ENCODE measurements at places on chromosomes 6 and 20.

GRCh38 chr6:5781966-5782556, 224.7 kb downstream of the NRN1 start:
- no peak for DNase-seq

DNA sequence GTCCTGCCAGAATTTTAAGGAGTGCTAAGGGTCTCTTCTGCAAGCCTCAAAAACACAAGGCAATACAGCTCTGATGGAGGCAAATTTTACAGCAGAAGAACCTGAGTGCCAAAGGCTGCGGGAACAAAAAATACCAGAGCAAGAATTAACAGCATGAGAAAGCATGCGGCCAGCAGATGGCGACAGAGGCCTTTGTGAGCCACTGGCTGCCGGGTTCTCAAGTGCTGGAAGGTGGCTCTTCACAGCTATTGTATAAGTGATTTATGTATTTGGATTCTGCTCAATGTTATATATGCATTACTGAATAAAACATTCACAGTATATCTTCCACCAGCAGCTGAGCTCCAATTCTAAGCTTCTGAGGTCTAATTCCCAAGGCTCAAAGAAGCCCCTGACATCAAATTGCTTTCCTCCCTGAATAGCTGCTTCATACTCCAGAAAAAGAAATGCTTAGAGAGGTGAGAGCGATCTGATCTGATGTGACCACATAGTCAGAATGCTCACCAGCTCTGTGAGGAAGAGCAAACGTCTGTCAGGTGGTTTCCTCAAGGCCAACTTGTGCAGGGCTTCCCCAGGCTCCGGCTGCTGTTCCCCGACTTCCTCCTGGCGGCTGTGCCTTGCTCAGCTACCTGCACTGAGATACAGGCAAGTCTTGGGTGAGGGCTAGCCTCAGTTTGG, 58.6 kb downstream of the PPP1R3G start:
- peak; percentile 78 for DNase-seq

- DNase-seq = no peak
These were observed 213.2 kb downstream of the C6orf118 start for GRCh38 chr6:165096209-165096608.

- no peak for DNase-seq
These were observed 7.3 kb downstream of the PNRC1 start for GRCh38 chr6:89087881-89088280.

DNA sequence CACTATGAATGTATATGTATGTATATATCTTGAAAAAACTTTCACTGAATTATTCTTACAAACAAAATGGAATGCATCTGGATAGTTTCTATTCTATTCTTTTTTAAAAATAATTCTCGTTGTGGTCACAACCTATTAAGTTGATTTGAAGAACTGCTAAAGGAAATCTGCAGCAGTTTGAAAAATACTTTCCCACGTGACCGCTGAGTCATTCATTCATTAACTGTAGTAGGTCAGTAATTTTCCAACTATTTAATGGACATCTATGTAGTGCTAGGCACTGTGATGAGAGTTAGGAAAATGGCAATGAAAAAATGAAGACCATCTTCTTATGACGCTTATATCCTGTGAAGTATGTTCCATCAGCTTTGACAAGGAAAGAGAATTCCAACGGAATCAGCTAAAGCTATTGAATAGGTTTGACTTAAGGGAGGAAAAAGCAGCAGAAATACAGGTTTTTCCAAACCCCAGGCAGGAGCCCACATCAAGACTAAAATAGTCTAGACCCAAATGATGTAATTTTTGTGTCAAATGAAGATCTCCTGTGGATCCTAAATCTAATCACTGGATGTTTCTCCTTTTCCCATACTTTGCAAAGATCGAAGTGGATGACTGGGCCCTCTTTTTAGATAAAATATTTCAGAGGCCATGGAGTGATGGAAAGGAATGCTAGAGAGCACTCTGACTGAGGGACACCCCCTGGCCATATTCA, 4.1 kb upstream of the EFHC1 start:
- DNase-seq = no peak

GRCh38 chr6:74606582-74607071, 599.2 kb downstream of the COL12A1 start:
- DNase-seq = no peak

GRCh38 chr6:16286151-16286522, 47.8 kb downstream of the GMPR start:
- peak; percentile 38 for DNase-seq

- DNase-seq = no peak
These were observed 304.4 kb upstream of the PLCB4 start for GRCh38 chr20:8764344-8764962.

- no peak for DNase-seq
These were observed 18.2 kb downstream of the VTA1 start for GRCh38 chr6:142165227-142165626.

GRCh38 chr6:14333556-14334305, 216.2 kb downstream of the CD83 start:
- no peak for DNase-seq

- DNase-seq = peak; percentile 86
These were observed at the start of gene FLOT1 for GRCh38 chr6:30742316-30743098. Gene FLOT1, minus strand, starts transcription at chr6:30742687. Its CDS starts 498 bp downstream, at chr6:30742189.

DNA sequence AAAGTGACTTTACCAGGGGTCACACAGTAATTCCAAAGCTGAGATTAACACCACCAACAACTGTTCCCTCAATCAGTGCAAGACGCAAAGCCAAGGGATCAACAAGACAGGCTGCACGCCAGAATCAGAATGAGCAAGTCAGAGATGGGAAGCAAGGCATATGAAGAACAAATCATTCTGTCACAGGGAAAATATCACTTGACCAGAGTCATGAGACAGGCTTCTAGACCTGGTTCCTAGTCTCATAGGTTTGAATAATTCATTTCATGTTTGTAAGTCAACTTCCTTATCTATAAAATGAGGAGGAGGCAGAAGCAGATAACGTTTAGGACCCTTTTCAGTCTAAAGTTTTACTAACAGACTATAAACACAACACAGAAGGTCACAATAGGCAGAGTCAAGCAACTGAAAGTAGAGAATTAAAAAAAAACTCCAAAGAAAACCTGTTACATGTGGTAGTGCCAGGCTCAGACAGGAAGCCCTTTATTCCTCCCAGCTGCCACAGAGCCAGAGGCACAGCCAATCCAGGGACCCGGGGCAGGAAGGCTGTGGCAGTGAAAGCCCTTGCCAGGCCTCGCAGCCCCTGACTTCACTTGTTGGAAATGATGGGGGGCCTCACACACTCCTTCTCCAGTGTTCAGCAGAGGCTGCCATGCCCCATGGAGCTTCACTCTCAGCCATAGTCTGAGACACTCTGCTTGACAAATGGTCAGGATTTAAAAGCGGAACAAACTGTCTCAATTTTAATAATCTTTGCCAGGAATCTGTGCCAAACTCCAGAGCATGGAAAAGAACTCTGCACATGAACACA, 29.2 kb upstream of the DST start:
- DNase-seq = peak; percentile 52

DNA sequence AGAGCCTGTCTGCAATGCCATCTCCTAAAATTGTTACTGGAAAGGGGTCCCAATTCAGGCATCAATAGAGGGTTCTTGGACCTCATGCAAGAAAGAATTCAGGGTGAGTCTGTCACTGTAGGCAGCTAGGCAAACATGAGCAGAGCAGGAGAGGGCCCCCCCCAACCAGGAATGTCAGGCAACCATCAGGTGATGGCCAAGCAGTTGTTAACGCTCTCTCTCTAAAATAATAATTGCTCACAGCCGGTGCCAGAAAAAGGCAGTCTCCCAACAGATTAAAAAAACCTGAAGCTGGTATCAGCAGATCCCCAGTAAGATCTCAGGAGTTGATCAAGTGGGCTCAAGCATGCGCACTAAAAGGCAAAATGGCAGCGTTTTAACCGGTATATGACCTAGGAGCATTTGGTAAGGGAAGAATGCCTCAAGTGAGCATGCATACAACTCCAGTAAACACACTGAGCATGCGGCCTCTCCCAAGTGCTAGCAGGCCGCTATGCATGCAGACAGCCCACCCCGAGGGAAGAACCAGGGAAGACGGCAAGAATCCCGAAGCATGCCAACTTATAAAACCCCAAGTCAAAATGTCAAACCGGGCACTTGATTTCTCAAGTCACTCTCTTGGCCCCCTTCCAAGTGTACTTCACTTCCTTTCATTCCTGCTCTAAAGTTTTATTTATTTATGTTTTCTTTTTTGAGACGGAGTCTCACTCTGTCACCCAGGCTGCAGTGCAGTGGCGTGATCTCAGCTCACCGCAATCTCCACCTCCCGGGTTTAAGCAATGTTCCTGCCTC, 44.0 kb upstream of the RNGTT start:
- no peak for DNase-seq

GRCh38 chr6:134147034-134147533, 94.7 kb upstream of the SLC2A12 start:
- no peak for DNase-seq

DNA sequence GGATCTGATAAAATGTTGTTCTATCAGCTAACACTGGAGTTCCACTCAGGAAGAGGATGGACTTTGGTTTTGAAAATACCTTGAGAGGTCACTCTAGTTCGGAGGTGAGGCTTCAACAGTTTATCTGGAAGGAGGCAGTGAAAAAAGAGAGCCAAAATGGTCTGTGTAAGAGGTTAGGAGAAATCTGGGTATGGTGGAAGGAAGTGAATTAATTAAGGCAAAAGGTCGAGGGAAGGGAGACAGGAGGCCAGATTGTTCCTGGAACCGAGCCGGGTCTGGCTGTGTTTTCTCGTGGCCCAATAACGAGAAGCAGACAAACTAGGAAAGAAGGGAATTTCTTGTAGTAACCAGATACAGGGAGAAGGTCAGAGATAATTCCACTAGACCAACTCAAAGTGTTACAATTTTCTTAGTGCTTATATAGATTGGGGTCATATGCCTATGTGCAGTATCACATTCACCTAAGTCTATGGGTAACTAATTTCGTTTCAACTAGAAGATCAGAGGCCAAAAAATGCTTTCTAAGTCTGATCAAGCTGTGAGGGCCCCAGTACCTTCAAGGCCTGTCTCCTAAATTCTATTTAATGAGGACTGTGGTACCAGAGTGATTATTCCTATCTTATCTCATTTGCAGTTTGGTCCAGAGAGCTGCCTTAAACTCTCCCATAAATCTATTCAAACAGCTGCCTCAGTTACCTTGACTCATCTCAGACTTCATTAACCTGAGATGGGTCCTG, 96.0 kb upstream of the SNX9 start:
- DNase-seq = no peak

DNA sequence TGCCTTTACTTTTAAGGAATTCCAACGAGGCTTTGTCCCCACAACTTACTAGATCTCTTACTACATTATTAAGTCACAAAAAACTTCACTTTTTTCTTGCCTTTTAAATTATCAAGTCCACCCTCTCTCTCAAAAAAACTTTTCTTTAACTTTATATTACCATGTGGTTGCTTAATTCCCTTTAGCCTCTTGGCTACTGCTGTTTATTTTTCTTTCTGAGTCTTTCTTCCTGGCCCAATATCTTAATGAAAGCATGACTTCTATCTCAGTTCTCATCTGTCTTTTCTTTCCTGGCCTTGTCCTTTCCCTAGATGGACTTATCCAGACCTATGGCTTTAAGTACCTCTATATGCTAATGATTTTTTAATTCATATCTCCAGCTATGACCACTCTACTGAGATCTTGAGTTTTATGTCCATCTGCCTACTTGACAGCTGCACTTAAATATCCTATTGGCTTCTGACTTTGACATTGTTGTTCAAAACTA, 710.5 kb downstream of the RFPL4B start:
- no peak for DNase-seq

GRCh38 chr6:95819939-95820338, 195.8 kb upstream of the FUT9 start:
- DNase-seq = no peak

- no peak for DNase-seq
These were observed 21.7 kb downstream of the EDN3 start for GRCh38 chr20:59322081-59322480.

- DNase-seq = no peak
These were observed 11.3 kb downstream of the NFATC2 start for GRCh38 chr20:51531141-51531710.

GRCh38 chr20:42492290-42492689, 697.4 kb downstream of the PTPRT start:
- DNase-seq = no peak

GRCh38 chr6:25156123-25156522, 123.1 kb upstream of the CARMIL1 start:
- DNase-seq = no peak

DNA sequence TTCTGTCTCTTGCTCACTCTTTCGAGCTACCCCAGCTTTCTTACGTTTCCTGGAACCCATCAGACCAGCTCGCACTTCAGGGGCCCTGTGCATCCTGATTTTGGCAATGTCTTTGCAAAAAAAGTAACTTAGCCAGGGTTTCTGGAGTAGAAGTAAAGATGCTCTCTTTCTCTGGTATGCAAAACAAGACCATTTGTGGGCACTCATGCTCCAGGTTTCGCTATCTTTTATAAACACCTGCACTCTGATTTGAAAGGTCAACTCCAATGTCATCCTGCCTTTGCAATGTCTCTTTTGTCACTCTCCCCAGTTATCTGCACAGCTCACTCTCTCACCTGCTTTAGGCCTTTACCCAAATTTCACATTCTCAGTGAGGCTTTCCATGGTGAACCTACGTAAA, 869.1 kb downstream of the QKI start:
- DNase-seq = no peak

DNA sequence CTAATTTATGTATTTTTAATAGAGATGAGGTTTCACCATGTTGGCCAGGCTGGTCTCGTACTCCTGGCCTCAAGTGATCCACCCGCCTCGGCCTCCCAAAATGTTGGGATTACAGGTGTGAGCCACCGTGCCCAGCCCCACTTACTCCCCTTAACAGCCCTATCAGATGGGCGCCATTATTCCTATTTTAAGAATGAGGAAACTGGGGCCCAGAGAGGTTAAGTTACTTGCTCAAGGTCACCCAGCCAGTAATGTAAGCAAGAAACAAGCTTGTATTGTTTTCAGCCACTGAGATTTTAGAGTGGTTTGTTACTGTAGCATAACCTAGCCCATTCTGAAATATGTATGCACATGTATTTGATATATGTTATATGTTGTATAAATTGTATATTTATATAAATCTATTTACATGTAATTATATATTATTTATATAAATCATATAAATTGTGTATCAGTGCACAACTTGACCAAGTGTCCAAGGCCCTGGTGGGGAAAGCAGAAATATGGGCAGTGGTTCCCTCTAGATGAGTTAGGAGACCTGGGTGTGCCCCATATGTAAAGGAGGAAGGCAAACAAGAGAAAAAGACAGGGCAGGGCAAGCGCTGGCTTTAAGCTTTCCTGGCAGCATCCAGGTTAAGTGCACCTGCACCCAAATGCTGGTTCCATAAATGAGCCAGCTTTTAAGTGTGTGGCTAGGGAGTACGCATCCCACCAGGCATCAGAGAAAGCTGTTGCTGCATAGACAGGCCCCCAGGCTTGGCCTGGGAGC, 1.2 kb upstream of the GUCA1A start:
- DNase-seq = no peak

DNA sequence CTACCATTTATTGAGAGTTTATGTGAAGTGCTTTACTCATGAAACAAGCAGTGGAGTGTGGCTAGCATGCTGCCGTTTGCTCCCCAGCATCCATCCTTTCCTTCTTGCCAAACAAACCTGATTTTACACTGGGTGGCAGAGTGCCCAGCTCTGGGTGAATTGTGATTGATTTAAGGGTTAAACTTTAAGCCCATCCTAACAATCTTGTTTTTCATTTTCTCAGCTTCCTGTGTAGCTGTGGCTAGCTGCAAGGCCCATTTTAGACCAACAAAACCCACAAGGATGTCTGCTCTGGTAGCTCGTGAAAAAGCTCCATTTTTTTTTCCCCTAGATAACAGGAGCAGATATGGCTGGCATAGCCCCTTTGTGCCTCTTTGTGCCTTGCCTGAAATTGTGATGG, 77.7 kb upstream of the KCNG1 start:
- DNase-seq = no peak

- DNase-seq = no peak
These were observed 211.6 kb upstream of the ZNF217 start for GRCh38 chr20:53804920-53805894.

- DNase-seq = no peak
These were observed 409.6 kb upstream of the ID4 start for GRCh38 chr6:19427548-19427947.
